ENCODE measurements at places on chromosomes 11 and 22.

DNA sequence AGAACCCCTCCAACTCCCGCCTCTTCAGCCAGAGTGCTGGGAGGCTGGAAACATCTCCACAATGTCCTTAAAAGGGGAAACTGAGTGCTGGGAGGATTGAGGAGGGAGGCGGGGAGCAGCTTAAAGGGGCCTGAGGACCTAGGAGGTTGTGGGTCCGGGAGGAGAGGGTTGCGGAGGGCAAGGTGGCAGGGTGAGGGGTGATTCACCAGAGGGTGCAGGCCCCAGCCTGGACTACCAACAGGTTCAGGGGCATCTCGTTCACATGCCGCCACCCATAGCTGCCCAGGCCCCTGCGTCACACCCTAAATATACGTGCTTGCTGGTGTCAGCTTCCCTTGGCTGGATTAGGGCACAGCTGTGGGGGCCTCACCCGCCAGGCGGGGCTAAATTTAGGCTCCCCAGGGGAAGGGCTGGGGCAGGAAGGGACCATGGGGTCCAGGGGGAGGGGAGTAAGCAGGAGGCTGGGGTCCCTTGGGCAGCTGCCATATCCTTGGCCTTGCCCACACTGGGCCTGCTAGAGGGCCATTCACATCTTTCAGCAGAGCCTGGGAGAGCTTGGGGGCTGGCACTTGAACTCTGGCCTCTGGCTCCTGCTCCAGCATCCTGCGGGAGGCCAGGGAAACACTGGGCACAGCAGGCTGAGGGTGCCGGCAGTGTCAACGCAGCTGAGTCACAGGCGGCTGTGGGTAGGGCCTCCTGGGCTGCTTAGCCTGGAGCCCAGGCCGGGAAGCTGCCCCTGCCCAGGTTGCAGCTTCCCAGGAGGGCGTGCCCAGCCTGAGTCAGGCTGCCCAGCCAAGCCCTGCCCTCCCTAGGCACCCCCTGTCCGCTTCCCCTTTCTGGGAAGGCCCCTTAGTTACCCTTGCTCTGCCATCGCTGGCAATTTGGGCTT lies 1.3 kb downstream of the EHBP1L1 start:
- DNase-seq = no peak

DNA sequence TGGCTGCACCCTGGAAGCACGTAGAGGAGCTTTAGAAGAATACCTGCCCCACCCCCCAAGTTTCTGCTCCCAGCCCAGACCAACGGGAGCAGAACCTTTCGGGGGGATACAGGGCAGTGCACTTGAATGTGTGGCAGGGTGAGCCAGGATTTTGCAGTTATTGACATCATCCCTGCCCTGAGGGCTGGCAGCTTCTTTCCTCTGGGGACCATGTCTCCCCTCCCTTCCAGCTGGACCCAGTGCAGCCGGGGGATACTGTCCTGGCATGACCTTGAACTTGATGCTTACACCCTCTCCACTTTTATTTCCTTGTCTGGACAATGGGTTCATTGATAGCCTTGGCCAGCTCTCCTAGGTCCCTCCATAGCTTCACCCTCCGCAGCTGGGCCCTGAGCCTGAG lies 4.1 kb upstream of the CABP7 start:
- DNase-seq = no peak

GRCh38 chr11:1705126-1706052 lies 8.4 kb downstream of the KRTAP5-6 start:
- DNase-seq = peak; percentile 16

- no peak for DNase-seq
Observed at GRCh38 chr11:95100856-95101507, 11.3 kb downstream of the ENDOD1 start.

- DNase-seq = no peak
Observed at GRCh38 chr11:65415499-65416340, 6.9 kb upstream of the NEAT1 start.

DNA sequence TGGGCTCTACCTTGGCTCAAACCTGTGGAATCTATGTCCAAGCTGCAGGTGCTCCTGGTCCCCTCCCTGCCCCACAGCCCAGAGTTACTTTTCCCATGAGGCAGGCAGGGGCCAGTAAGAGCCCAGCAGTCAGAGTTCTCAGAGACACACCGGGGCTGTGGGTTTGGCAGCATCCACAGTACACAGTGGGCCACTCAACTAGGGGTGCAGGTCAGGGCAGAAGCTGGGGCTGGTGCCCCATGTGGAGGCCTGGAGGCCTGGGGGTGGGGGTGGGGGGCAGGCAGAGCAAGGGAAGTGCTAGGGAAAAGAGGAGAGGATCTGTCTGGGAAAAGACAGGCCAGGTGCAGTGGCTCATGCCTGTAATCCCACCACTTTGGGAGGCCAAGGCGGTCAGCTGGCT lies 2.5 kb downstream of the UPK2 start:
- DNase-seq = no peak

- DNase-seq = no peak
Observed at GRCh38 chr11:128409476-128409875, 177.9 kb downstream of the ETS1 start.

GRCh38 chr22:49214976-49215375 lies 612.7 kb downstream of the BRD1 start:
- no peak for DNase-seq

DNA sequence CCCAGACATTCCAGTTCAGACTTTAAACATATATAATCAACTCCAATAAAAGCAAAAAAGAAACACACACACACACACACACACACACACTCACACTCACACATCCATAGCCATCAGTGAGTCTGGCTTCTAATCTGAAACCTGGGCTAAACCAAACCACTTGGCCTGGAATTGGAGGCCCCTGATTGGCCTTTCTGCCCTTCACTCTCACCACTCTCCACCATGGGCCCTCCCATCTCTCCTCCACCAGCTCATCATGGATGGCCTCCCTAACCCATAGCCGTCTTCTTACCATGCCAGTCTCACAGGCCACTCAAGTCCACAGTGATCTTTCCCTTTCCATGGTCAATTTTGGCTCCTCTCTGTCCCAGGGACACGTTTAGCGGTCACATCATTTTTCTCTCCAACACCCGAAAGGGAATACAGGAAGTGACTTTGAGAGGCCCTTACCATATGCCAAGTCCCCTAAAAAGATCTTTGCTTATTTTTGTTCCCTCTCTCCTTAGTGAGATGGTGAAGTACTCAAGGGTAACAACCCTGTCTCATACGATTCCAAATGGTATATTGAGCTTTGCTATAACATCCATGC lies 66.6 kb downstream of the ENDOD1 start:
- no peak for DNase-seq

DNA sequence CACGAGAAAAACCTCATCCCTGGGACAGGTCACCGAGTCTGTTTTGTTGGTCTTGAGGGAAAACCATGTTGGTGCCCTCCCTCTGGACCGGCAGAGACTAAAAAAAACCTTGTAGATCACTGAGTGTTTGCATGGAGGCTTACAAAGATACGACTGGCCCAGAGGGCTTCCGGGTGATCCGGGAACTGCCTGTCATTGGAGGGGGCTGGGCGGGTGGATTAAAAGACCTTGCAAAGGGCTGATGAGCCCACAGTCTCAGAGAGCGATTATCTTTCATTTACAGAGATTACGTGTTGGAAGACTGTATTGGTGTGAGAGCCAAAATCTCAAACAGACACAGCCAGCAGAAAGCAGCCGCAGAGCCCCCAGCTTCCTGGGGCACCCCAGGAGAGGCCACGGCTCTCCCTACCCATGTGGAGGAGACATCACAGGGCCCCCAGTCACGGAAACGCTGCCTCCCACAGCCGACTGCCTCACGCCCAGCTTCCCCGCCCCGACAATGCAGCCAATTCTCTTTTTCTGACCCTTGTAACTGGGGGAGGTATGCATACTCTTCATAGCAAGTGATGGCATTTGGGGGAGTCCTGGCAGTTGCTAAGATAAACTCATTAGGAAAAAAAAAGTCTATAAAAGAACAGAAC lies 426.4 kb downstream of the CTTN start:
- no peak for DNase-seq

- DNase-seq = no peak
Observed at GRCh38 chr11:94806014-94806413, 37.9 kb downstream of the AMOTL1 start.

GRCh38 chr11:80970037-80970436 lies 1529.2 kb upstream of the TENM4 start:
- no peak for DNase-seq

- no peak for DNase-seq
Observed at GRCh38 chr11:95157824-95158223, 68.2 kb downstream of the ENDOD1 start.

- DNase-seq = no peak
Observed at GRCh38 chr11:111347002-111347722, 31.9 kb downstream of the POU2AF1 start.

- DNase-seq = no peak
Observed at GRCh38 chr11:61872935-61873565, 18.3 kb downstream of the FADS3 start.

GRCh38 chr11:68468217-68468828 lies 7.8 kb downstream of the PPP6R3 start:
- no peak for DNase-seq

DNA sequence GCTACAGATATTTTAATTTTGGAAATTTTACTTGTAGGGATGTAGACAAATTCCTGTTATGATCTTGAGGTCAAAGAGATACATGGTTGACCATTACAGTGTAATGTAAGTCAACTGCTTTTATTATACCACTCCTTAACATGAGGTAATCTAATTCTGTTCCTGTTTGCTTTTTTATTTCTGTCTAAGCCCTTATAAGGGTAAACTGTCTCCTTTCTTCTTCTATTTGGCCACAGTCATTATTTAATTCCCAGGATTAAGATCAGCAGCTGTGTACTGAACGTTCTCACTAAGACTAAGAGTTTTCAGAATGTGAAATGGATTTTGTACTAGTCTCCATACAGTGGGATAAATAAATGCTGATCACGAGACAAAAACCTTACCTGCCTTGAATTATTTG lies 32.8 kb downstream of the C2CD3 start:
- no peak for DNase-seq

DNA sequence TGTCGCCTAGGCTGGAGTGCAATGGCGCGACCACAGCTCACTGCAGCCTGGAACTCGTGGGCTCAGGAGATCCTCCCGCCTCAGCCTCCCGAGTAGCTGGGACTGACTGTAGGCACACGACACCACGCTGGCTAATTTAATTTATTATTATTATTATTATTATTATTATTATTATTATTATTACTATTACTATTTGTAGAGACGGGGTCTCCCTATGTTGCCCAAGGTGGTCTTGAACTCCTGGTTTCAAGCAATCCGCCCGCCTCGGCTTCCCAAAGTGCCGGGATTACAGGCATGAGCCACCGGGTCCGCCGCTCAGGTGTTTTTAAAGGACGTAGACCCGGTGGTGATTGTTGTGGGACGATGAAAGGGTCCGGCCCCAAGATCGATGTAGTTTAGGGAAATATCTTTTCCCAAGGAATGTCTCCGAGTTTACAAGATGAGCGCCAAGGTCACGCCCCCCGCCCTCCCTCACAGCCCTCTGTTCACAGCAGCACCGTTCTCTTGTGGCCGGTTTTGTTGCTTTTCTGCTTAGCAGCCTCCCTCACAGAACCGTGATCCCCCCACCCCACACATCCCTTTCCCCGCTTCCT lies 728 bp upstream of the POGLUT3 start:
- DNase-seq = no peak

- no peak for DNase-seq
Observed at GRCh38 chr11:128759168-128759567, 65.3 kb downstream of the FLI1 start.

- no peak for DNase-seq
Observed at GRCh38 chr11:65559951-65560537, 1.9 kb upstream of the LTBP3 start.

- no peak for DNase-seq
Observed at GRCh38 chr22:43343670-43344519, 723 bp upstream of the SCUBE1 start.

DNA sequence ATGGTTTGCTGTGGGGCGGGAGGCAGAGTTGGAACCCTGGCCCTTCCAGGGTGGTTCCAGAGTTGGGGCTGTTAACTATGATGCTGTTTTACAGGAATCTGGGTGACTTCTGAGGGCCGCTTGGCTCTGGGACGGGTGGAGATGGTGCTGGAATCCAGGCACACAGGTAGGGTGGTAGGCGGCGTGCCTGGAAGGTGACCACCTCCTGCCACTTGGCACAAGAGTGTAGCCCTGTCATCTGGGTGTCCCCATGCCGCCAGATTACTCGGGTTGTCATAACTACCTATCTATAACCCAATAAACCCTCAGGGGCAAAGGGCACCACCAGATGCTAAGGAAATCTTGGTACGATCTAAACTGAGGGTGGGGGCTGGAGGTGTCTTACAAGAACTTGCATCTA lies 1.3 kb downstream of the CARS1 start:
- no peak for DNase-seq

DNA sequence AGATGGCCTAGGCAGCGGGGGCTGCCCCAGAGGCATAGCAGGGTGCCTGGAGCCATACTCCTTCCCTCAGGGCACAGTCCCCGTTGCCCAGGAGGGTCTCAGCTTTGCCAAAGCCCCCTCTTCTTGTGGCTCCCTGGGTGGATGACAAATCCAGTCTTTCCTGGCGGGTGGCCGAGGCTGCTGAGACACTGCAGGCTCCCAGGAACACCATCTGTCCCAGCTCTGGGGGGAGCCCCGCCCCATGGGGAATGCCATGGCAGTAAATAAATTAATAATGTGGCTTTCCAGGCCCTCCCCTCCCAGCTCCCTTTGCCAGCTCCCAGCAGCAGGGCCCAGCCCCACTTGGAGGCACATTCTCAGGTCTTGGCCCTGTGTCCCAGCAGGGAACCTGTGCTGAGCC lies 45.0 kb downstream of the PDE2A start:
- DNase-seq = peak; percentile 85

DNA sequence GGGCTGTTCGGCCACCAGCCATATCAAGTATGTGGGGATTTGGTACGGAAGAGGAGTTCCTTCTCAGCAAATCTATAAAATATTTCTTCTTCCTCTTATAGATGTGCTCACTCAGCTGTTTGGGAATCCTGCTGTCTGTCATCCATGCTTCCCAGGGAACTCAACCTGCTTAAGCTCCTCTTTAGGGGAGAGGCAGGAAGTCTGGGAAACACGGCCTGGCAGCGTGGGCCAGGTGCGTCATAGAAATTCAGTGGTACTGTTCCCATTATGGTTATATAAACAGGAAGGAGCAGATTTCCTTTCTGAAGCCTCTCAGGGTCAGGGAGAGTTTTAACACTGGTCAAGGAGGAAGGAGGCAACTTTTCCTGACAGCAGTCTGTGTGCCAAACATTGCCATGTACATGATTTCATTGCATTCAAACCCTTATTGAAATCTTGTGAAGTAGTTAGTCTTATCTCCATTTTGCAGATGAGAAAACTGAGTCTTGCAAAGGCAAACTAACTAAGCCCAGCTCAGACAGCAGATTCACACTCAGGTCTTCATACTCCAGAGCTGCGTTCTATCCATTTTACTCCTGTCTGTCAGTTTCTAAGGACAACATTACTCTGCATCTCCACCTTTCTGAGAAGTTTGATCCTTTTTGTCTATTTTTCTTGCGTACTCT lies 35.4 kb upstream of the AMOTL1 start:
- DNase-seq = no peak

GRCh38 chr11:87097582-87097981 lies 59.8 kb downstream of the TMEM135 start:
- peak; percentile 61 for DNase-seq

- DNase-seq = no peak
Observed at GRCh38 chr11:35546317-35546716, 20.9 kb upstream of the PAMR1 start.

Measured in D341Med (cell line).